Upper lobe of left lung (tissue), 6 donors: ENCODE measurements at places on chromosomes 12 and 14. TPM values are rescaled to one million over a fixed set of nuclear protein-coding genes. Genes with fewer than 3 reads are reported as not detected.

Gene NRL
- total RNA-seq, result 3.9 TPM

Gene CD27
- total RNA-seq, result 8.8 TPM

Gene AMIGO2
- 23.5 TPM for total RNA-seq

Gene DBX2
- not detected for total RNA-seq

Gene HDAC7
- 72.2 TPM for total RNA-seq

Gene EPYC
- total RNA-seq, result not detected
